IPS-NIHi11 (cell line): ENCODE measurements at places on chromosomes 3 and 15.

GRCh38 chr15:34696506-34696905, 58.3 kb downstream of the GJD2 start:
- DNase-seq, result no peak

DNA sequence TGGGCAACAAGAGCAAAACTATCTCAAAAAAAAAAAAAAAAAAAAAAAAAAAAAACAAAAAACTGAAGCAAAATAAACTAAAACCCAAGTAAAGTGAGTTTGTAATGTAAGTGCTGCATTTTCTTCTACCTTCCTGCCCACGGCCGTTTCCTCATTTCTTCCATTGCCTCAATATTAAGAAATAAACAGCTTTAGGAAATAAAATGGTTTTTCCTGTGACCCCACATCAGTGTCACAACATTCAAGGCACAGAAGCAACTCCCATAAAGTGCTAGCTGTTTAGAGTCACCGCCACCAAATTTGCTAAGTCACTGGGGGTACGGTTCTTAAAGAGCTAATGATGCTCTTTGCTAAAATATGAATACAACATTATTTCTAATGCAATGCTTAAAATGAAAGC, 3.3 kb downstream of the PKM start:
- DNase-seq, result no peak

DNA sequence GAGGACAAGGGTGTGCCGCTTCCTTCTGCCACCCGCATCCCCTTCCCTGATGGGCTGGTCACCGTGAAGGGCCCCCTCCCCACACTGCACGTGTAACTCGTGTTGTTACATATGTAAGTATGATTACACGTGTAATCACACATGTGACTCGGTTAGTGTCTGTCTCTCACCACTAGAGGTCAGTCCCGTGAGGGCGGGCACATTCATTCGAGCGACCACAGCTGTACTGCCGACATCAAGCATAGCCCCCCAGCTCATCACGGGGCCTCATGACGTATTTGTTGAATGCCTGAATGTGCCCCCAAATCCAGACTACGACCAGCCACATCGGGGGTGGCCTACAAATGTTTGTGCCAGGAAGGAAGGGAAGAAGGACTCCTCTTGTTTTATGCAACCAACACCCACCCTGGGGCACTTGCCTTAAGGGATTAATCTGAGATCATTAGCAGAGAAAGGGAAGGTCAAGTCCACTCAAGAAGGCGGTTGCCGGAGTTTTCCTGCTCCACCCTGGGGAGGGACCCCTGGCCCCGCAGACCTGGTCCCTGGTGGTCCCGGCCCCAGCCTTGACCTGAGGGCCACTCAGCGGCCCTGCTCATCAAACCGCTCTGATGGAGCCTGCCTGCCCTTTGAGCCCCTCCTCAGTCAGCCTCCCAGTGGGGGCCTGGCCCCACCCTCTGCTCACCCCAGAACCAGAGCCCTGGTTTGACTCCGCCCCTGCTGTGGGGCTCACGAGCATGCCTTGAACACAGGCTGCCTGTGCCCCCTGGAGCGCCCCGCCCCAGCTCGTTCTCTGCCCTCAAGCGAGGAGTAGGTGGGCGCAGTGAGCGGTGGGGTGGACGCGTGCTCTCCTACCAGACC, 52.8 kb downstream of the RGMA start:
- DNase-seq, result peak; percentile 74

DNA sequence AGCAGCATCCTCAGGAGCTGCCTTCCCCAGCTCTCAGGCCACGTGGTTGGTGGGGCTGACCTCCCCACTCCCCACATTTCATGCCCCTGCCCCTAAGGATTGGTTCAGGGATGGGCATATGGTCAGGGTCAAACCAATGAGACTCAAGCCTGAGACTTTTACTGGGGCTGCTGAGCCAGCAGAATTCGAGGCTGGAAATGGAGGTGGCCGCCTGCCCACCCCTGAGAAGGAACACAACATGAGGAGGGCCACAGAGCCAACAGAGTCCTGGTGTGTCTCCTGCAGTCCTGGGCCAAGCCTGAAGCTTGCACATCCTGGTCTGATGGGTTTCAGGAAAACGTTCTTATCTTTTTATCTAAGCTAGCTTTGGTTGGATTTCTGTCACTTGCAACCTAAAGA, 5.9 kb downstream of the EHD4 start:
- DNase-seq, result no peak

- no peak for DNase-seq
Measured at GRCh38 chr3:119774444-119774843, 7.5 kb upstream of the NR1I2 start.

- peak; percentile 80 for DNase-seq
Measured at GRCh38 chr3:39154280-39155021, 1.1 kb upstream of the CSRNP1 start.

DNA sequence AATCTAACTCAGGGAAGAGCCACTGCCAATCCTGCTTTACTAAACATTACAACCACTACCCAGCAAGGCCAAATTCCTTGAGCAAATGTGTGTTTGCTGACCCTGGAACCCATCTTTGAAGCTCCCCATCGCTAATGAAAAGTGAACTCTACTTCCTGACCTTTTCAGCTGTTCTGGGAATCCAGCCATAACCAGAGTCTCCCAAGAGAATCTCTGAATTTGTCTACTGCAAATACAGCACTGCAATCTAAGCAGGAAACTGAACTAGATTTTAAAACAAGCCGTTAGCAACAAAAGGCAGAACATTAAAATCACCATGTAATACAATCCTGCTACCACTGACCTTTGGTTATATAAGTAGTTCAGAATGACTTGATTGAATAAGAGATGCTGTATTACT, 309.2 kb downstream of the MAGI1 start:
- DNase-seq, result no peak

DNA sequence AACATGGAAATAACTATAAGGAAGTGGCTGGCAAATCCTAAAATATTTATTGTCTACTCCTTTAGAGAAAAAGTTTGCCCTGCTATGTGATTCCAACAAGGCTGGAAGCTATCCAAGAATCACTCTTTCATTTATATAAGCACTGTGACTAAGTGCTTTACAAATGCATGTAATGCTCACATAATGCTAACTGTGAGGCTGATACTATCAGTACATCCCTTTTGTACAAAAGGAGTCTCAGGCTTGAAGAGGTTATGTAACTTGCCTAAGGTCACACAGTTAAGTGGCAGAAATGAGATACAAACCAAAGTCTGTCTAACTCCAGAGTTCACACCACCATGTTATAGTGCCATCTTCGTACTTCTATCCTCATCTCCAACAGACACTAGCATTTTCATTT, 17.0 kb downstream of the TOPBP1 start:
- no peak for DNase-seq

DNA sequence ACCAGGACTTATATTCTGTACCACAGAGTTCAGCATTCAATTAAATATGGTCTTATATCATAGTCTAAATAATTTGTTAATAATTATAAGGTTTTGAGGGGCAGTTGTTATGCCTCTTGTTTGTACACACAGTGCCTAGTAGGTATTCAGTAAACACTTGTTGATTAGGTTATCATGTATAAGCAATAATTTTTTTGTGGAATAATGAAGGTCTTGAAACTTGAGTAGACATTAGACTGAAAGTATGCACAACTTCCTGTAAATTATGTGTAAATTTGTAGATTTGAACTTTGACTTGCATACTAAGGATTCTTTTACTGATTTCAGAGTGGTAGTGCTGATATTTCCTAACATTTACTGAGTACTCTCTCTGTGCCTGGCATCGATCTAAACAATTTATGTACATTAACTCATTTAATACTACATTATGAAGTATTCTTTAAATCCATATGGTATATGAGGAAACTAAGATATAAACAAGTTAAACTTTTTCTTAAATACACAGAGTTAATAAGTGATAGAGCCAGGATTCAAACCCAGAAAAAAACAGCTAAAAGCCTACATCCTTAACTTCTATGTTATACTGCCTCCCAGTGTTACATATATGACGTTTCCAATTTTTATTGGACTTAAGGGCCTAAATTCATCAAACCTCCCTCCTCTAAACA, 65.1 kb downstream of the GLCE start:
- peak; percentile 10 for DNase-seq
